ENCODE measurements at places on chromosomes 2 and 18.

GRCh38 chr2:10792001-10792634, 20.5 kb downstream of the PDIA6 start:
- DNase-seq, result no peak

- DNase-seq, result no peak
Observed at GRCh38 chr2:173828189-173829142, 136.7 kb downstream of the SP3 start.

GRCh38 chr18:34787931-34788532, 77.9 kb downstream of the DTNA start:
- peak; percentile 47 for DNase-seq

DNA sequence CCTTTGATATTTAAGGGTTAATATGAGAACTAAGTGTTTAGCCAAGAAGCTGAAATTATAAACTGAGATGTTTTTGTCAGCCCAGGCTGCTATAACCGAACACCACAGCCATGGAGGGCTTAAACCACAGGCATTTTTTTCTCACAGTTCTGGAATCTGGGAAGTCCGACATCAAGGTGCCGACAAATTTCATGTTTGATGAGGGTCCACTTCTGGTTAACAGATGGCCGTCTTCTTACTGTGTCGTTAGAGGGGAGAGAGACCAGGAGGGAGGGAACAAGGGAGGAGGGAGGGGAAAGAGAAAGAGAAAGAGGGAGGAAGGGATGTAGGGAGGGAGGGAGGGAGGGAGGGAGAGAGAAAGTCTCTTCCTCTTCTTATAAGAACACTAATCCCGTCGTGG, 6.5 kb upstream of the CNDP2 start:
- DNase-seq, result no peak

GRCh38 chr18:36564841-36565240, 264.0 kb downstream of the TPGS2 start:
- no peak for DNase-seq

- DNase-seq, result no peak
Observed at GRCh38 chr2:143615562-143615961, 486.3 kb downstream of the ARHGAP15 start.

GRCh38 chr18:55497825-55498403, 90.1 kb downstream of the TCF4 start:
- no peak for DNase-seq

- DNase-seq, result no peak
Observed at GRCh38 chr18:79506191-79507075, 110.7 kb downstream of the NFATC1 start.

All from OCI-LY7 (cell line).